ENCODE measurements at places on chromosomes 7 and 10. TPM values are rescaled to one million over a fixed set of nuclear protein-coding genes. Genes with fewer than 3 reads are reported as not detected.

ECHDC3 gene
- 30.8 TPM for total RNA-seq

TAS2R41 gene
- total RNA-seq = not detected

NT5C3A gene
- total RNA-seq = 29.3 TPM

ERV3-1 gene
- total RNA-seq = 4.6 TPM

KLF14 gene
- not detected for total RNA-seq

POLR3A gene
- total RNA-seq = 20.8 TPM

NUTM2E gene
- total RNA-seq = 0.16 TPM

SFTPA1 gene
- total RNA-seq = not detected

STEAP1B gene
- total RNA-seq = 0.61 TPM

GOLGA7B gene
- total RNA-seq = 0.50 TPM

ZNF25 gene
- 5.9 TPM for total RNA-seq

ZDHHC6 gene
- 23.2 TPM for total RNA-seq

DPYSL4 gene
- 7.5 TPM for total RNA-seq

LBX1 gene
- total RNA-seq = not detected

WDR86 gene
- 19.5 TPM for total RNA-seq

SYNPO2L gene
- not detected for total RNA-seq
